Activated gamma-delta T cell (primary cell): ENCODE measurements at places on chromosomes 2 and 18.

DNA sequence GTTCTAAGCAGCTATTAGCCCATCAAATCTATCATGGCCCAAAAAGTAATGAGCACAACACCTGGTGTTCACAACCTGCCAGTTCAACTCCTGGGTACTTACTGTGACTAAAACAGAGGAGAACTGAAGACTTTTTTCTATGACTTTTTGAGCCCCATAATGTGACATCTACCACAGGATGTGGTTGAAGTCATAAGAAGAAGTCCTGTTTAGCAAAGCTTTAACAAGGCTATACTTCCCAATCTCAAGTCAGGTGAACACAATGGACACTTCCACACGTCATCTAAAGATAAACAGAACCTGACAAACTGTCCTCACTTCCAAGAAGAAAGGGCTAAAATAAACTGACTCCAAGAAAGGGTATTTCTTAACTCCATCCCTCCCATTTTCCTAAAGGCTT, 138.8 kb downstream of the ATAD2B start:
- DNase-seq = no peak

- DNase-seq = no peak
These were observed 39.6 kb downstream of the EMX1 start for GRCh38 chr2:72956936-72957335.

DNA sequence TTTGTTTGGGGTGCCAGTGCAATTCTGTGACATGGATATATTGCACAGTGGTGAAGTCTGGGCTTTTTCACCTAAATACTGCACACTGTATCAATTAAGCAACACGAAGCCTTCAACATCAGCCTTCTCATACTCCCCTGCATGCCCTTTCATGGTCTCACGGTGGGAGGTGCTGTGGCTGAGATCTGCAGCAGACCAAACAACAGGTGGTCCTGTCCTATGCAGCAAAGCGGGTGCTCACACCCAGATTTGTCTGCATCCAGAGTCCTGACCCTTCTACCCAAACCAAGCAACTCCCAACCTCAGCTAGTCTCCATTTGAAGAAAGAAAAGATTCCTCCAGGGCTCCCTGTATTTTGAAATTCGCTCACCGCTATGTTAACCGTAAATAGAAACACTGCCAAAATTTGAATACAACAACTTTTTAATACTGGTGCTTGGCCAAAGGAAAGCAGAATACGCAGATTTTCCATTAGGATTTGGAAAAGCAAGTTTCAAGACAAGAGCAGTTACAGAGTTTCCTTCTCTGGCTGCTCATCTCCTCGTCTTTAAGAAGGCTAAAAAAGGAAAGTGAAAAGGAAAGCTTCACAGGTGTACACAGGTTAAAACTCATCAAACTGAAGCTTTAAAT, 34.9 kb downstream of the FAM168B start:
- no peak for DNase-seq

GRCh38 chr2:126664639-126665038, 8.7 kb downstream of the GYPC start:
- no peak for DNase-seq

DNA sequence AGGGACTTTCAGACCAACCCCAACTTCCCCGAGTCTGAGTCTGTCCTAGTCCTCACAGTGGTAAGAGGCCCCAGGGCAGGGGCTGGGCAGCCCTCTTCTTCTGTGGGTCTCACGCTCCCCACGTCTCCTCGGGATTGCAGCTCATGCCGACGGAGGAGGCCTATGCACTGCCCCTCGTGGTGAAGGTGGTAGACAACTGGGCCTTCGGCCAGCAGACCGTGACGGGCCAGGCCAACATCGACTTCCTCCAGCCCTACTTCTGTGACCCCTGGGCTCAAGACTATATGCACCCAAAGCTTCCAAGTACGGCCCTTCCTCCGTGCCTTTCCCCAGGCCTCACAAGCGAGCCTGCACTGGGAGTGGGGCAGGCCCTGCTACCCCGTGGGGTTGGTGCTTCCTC, 44.3 kb downstream of the LMAN2L start:
- DNase-seq = no peak

GRCh38 chr2:149388120-149388816, 57.9 kb downstream of the LYPD6 start:
- no peak for DNase-seq

DNA sequence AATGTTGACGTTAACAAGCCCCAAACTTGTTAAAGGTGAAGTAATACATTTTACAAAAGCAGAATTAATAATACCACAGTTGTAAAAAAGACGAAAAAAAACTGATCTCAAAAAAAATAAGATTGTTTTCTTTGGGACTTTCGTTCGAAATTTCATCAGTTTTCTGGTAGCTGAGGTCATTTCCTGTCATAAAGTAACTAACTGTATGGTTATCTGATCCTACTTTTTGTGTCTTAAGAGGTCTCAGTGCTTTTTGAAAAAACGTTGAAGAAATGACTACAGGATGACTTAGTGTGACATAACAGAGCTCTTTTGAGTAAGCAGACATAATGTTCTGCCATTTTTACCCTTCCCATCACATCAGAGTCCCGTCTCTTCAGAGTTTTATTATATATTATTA, 79.3 kb downstream of the BIRC6 start:
- DNase-seq = no peak

DNA sequence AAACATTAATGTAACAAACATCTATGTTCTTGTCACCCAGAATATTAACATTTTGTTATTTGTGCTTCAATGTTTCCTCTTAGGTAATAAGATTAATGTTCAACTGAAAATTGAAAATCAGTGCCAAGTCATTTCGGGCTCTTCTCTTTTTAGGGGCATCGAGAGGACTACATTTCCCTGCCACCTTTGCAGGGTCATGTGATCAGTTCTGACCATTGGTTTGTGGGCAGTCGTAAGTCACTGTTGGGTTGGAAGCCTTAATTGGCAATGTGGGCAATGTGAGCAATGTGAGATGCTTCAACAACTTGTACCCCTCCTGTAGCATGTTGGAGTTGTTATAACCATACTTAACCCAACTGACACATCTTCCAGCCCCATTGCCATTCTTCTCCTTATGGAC, 10.1 kb upstream of the CYRIA start:
- no peak for DNase-seq

GRCh38 chr2:39573276-39573675, 92.4 kb upstream of the TMEM178A start:
- no peak for DNase-seq

- peak; percentile 36 for DNase-seq
These were observed at the start of gene TMEM237 for GRCh38 chr2:201643216-201643890. Gene TMEM237 (minus strand): TSS chr2:201643503. CDS start chr2:201643400, 103 bp downstream.

- no peak for DNase-seq
These were observed 1389.8 kb upstream of the TMEFF2 start for GRCh38 chr2:193584522-193584938.

DNA sequence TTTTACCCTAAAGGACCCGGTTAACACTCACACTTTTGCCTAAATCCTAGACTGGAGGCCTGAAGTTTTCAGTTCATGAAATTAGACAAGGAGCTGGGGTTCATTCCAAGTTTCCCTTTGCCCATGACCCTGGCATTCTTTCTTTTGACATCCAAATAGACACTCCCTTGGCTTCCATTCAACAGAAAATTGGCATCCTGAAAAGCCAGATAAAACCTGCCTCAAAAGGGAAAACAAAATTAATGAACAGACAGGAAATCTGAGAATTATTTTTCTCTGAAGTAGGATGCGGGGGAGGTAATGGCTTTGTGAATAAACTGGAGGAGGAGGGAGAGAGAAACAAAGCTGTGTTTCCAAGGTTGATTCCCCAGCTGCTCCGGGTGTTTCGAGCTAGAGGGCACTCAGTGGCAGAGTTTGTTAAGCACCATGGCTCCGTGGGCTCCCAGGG, 41.0 kb downstream of the SPP2 start:
- DNase-seq = no peak

- DNase-seq = no peak
These were observed 346.9 kb downstream of the IRS1 start for GRCh38 chr2:226452768-226453167.

GRCh38 chr18:58402247-58402646, 226.6 kb downstream of the ALPK2 start:
- DNase-seq = no peak

GRCh38 chr2:48306409-48307284, 223.3 kb upstream of the STON1 start:
- DNase-seq = no peak

DNA sequence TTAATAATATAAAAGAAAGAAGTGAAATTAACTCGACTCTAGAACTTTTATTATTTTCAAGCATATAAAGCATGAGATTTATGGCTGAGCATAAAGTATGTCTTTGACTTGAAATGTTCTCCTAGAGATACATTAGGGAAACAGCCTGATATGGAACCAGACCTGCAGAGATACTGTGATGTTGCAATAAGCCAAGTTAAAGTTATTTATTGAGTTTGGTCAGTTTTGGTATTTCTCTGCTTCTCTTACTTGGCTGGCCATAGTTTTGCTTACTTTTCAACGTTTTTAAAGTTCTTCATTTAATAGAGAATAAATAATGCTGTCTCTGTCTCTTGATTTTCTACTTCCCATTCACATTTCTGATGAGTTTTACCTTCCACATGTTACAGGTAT, 76.0 kb downstream of the GFPT1 start:
- no peak for DNase-seq

- DNase-seq = no peak
These were observed 27.2 kb downstream of the ATP8B1 start for GRCh38 chr18:57775937-57776336.

DNA sequence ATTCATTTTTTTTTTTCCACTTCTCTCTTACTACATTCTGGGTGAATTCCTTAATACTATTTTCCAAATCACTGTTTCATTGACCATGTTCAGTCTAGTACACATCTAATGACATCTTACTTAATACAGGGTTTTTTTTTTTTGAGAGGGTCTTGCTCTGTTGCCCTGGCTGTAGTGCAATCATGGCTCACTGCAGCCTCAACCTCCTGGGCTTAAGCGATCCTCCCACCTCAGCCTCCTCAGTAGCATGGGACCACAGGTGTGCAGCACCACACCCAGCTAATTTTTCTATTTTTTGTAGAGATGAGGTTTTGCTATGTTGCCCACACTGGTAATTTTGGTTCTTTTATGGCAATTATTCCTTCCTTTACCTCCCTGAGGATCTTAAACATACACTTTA, 29.4 kb downstream of the FBXO11 start:
- no peak for DNase-seq

GRCh38 chr18:37538526-37539205, 26.9 kb downstream of the CELF4 start:
- DNase-seq = no peak

DNA sequence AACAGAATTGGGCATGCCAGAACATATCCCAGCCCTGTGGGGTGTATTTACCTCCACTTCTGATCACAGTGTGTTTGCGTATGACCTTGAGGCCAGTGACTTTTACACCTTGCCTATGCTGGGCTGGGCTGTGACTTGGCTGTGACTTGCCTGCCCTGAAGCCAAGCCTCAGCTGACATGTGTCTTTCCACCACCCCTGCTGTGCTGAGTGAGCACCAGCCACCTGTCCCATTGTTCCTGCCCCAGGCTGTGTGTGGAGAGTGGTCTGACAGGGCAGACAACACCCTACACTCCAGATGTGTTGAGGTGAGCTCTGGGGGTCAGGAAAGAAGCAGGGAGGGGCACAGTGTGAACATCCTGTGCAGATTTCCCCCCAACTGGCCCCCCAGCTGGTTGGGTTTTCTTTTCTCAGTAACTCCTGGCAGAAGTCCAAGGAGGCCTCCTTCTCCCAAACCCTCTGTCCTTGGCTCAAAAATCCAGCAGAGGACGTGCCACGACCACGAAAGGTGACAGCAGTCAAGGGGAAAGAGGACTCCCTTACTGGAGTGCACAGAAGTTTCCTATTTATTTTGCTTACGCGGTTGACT, 5.1 kb upstream of the STEAP3 start:
- no peak for DNase-seq

- no peak for DNase-seq
These were observed 84.7 kb downstream of the ASAP2 start for GRCh38 chr2:9291331-9291730.

GRCh38 chr2:14867853-14868252, 235.3 kb downstream of the LRATD1 start:
- no peak for DNase-seq

DNA sequence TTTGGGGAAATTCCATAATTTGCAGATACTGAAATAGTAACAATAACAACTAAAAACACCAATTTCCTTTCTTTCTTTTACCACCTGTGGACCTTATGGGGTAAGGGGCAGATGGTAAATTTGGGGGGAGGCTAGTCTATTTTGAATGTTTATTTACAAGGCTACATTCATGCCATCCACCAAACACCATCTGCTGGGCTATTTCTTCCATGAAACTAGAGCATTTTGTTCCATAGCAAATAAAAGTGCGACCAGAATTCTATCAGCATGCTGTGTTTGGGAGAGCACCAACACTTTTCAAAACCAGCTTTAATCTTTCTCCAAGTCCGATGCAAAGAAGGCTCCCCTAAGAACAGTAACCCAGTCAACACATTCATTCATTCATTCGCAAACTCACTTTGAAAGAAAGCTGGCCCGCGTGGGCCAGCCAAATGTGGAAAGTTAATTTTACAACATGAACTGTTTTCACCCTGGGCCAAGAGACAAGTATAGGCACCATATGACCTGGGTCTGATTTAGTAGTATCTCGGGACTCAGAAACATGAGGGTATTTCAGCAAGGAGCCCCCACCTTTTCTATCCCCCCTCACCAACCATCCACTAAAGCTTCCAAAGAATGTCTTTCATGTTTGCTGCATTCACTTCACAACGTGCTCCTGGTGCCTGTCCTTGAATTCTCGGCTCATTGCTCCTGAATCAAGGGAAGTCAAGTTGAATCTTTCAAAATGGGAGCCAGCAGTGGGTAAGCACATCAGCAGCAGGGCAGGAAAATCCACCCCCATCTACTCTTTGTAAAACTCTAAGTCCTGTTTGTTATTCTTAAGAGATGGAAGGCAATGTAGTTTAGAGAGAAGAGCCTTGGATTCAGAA, 210.6 kb downstream of the C1D start:
- no peak for DNase-seq

DNA sequence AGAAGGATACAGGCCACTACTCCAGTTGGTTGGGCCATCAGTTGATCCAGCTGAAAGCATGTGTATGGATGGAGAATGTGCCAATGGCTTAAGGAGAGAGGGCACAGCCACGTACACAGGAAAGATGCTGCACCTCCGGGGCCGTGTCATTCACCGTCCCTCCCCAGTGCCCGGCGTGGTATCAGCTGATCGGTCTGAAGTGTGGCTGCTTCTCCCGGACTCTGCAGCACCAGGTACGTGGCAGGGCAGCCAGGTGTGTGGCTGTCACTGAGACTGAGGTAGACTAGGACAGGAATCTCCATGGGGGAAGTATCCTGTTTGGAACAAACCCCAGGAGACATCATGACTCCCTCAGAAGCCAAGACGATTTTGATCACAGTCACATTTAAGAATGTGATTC, 4.2 kb upstream of the ERFE start:
- no peak for DNase-seq

- no peak for DNase-seq
These were observed 101.1 kb downstream of the TCF4 start for GRCh38 chr18:55486936-55487335.

DNA sequence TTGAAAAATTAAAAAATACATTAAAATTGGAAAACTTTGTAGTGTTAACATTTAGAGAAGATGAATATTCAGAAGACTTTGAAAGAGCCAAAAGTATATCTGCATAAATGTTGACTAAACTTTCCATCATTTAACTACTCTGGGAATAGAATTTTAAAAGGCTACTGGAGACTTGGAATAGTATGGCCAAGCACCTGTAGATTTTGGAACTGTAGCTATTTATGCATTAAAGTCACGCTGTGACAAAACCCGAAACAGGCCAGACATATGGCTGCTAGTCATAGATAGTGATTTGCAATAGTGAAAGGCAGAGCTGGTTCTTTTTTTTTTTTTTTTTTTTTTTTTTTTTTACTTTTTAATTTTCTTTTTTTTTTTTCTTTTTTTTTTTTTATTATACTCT, 396.0 kb downstream of the SOCS6 start:
- no peak for DNase-seq

- DNase-seq = no peak
These were observed 38.5 kb downstream of the SPRED2 start for GRCh38 chr2:65393743-65394422.
